ENCODE measurements at places on chromosomes 12 and 14.

- no peak for DNase-seq
Observed at GRCh38 chr14:35346738-35347322, 54.6 kb downstream of the PSMA6 start.

- no peak for DNase-seq
Observed at GRCh38 chr12:52367876-52368275, 595 bp upstream of the KRT85 start.

GRCh38 chr12:66832997-66833396, 154.1 kb upstream of the GRIP1 start:
- no peak for DNase-seq

GRCh38 chr14:50631408-50631821, 36.7 kb downstream of the SAV1 start:
- no peak for DNase-seq

DNA sequence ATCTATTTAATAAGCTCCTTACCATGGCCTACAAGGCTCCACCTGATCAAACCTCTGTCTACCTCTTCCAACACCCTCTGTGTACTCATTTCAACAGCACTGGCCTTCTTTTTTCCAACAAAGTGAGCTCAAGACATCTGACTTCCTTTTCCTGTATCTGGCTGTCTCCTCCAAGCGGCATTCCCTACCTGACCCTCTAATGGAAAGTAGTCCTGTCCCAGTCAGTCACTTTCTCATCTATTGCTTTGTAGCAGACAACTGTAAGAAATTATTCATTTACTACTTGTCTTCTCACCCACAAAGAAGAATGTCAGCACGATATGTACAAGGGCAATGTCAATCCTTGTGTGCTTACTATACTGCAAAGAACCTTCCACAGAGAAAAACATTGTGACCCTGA, 149.6 kb downstream of the MED13L start:
- no peak for DNase-seq

Data from stimulated activated CD4-positive, alpha-beta T cell treated with anti-CD3 and anti-CD28 coated beads, Interleukin-12 subunit alpha, Interleukin-12 subunit beta, amount 100 ng/mL, for 24 hours (primary cell).